HTR-8/SVneo (cell line): ENCODE measurements at places on chromosomes 2 and 18.

DNA sequence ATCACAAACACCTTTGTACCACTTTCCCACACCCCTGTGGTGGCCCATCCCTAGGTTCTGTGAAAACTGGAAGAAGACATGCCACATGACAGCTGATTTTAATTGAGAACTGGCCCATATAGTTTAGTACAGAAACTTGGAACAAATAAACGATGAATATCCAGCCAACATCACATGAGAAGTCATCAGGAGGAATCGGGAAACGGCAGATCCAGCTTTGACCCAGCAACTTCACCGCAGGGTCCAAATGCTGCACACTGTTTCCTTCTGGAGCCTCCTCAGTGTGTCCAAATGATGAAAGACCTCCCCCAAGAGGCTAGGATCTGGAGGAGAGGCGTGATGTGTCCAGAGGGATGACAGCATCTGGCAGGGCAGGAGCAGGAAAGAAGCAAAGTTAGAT, 75.5 kb downstream of the COPS8 start:
- no peak for DNase-seq

DNA sequence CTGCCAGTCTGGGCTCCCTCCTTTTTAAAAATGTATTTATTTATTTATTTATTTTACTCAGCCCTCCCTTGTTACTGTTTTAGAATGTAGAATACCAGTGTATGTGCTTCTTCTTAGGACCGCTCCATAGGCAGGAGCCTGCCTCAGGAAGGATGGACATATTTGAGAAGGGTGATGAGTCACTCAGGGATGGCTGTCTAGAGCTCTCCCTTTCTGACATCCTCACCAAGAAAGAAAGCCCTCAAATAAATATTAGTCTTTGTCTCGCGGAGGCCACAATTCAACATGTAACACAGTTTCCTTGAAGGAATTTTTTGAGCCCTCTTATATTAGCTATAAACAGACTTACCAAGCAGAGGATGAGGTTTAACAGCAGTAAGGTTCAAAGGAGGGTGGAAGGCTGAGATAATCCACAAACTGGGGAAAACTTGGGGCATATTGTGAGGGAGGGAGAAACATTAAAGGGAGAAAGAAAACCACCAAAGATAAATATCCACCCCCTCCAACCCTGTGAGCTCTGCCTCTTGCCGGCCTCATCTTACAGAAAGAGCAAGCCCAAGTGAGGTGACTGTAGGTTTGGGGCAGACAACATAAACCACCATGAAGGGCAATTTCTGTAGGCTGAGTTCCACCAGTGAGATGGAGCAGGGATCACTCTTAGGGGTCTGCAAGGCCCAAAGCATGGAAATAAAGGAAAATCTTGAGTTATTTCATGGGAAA, 163.4 kb downstream of the LRRTM1 start:
- no peak for DNase-seq

DNA sequence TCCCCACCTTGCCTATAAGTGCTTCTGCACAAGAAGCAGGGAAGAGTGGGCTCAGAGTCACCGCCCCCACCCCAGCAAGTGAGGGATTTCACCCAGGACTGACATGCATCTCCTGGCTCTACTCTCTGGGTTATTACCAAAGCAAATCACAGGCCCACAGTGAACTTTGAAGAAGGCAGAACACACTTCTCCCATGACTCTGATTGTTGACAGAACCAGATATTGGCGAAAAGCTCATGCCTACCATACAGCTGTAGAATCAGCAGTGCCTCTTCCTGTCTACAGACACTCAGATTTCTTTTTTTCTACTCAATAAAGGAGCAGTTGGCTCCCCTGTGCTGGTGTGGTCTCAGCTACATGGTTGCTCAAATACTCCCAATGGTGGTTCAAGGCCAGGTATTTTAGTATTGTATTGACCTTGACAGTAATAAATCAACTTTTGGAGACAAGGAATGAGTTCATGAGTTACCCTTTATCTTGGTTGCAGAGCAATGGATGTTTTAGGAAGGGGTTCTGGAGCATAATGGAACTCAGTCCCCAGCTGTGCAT, 512.9 kb upstream of the ID2 start:
- DNase-seq, result no peak

GRCh38 chr2:195333869-195334268, 323.2 kb upstream of the SLC39A10 start:
- no peak for DNase-seq

GRCh38 chr18:59002974-59003594, 136.6 kb upstream of the SEC11C start:
- no peak for DNase-seq

DNA sequence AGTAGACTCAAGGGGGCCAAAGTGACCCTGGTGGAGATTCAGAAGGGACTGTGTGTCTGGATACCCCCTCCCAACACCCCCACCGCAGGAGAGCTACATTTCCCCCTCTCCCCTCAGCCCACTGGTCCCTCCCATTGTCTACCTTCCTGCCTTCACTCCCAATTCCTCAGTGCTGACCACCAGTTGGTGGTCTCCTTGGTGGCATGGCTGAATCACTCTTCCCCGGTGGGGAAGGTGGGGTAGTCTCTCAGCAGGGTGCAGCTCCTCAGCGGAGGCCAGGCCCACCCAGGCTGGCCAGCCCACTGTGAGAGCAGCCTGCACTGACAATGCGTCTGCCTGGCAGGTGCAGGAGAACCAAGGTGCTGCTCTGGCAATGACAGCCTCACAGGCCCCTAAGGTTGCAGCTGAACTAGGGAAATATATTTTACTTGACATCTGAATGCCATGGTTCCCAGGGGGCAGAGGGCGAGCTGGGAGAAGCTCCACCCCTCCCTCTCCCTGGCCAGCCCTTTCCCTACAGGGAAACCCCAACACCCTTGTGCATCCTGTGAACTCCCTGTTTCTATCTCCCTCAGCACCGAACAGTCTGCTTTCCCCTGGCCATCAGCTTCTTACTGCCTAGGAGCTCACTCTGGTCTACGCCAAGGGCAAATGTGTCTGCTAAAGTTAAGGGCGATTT, 62.6 kb upstream of the PAX8 start:
- no peak for DNase-seq

- DNase-seq, result peak; percentile 20
Measured at GRCh38 chr2:48356701-48357325, 173.1 kb upstream of the STON1 start.

GRCh38 chr2:4862031-4862430, 830.2 kb upstream of the SOX11 start:
- DNase-seq, result no peak

DNA sequence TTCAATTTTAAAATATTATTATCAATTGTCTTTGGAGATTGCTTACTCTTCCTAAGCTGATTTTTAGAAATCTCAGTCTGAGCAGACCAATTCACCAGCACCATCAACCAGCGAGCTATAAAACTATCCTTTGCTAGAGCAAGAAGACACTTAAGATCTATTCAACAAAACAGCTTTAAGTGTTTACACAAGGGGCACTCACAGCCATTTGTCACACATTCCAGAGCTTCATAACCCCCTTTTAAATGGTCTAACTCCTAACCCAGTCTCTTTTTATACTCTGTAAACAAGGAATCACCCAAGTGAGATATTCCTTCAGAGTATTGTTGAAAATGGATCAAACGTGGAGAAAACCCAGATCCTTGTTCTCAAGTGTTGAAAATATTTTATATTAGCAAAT, 1294.1 kb upstream of the CHAC2 start:
- no peak for DNase-seq

- DNase-seq, result no peak
Measured at GRCh38 chr2:137900421-137901141, 63.7 kb upstream of the HNMT start.

DNA sequence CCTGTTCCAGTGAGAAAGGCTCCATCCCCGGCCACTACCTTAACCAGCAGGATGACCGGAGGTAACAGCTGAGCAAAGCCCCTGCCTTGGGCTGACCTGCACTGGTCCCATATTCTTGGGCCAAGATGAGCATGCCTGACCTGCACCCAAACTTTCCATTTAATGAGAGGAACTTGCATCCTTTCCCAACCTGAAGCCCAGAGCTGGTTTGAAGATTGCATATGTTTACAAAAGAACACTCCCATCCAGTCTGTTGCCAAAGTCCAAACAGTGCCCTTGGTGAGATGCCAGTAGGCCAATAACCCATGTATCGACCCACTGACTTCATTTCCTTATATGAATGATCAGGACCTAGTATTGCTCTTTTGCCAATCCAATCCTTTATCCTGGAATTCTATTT, 5.5 kb upstream of the NPAS2 start:
- no peak for DNase-seq

DNA sequence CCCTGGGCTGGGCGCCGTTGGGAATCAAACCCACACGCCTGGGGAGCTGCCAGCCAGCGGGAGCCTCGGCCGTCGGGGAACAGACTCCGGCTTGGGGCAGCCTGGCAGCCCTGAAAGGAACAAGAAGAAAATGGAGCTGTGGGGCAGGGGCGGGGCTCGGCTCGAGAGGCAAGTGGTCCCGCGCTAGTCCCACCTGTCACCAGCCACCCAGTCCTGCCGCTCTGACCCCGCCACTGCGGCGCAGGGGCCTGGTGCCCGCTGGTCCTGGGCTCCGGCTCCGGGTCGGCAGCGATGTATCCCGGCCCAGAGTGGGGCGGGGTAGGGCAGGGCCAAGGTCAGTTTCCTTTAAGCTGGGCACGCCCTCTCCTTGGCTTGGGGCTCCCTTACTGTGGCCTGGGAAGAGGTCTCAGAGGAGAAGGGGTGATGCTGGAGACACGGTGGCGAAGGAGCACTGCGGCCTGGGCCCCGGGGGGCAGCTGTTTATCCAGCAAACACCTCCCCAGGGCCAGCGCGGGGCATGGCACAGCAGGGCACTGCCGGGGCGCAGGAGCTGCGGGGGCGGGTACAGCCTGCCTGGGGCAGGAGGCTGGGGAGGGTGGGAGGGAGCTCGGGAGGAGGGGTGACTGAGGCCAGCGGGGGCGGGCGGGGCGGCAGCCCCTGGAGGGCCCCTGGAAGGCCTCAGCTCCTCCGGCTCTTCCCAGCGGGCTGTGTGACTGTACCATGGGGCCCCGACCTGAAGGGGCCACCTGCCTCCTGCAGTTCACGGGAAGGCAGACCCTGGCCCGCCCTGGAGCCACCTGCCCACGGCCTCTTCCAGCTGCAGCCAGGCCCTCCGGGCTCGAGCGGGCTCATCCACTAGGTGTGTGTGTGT, 15.6 kb downstream of the ODC1 start:
- no peak for DNase-seq

GRCh38 chr2:73033142-73033765, 38.3 kb downstream of the SFXN5 start:
- no peak for DNase-seq

- no peak for DNase-seq
Measured at GRCh38 chr18:60322591-60322990, 50.0 kb downstream of the MC4R start.

DNA sequence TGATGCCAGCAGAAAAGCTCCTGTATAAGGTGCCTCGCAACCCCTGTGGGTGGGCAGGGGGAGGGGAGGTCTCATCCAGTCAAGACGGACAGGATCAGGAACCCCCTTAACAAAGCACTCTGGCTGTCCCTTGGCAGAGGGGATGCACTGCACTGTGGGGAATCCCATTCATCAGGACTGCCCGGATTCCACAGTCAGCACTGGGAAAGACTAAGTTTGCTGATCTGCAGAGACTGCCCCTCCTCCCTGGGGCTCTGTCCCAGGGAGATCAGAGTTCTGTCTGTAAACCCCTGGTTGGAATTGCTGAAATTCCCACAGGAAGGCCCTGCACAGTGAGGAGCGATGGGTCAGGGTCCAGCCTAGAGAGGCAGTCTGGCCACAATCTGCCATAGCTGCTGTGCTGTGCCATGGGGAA, 149.5 kb upstream of the RBBP8 start:
- no peak for DNase-seq

- no peak for DNase-seq
Measured at GRCh38 chr2:70888923-70889715, 46.6 kb upstream of the ATP6V1B1 start.

GRCh38 chr2:60070196-60070595, 483.3 kb downstream of the BCL11A start:
- DNase-seq, result no peak

GRCh38 chr18:24731981-24732380, 271.5 kb downstream of the HRH4 start:
- DNase-seq, result no peak

DNA sequence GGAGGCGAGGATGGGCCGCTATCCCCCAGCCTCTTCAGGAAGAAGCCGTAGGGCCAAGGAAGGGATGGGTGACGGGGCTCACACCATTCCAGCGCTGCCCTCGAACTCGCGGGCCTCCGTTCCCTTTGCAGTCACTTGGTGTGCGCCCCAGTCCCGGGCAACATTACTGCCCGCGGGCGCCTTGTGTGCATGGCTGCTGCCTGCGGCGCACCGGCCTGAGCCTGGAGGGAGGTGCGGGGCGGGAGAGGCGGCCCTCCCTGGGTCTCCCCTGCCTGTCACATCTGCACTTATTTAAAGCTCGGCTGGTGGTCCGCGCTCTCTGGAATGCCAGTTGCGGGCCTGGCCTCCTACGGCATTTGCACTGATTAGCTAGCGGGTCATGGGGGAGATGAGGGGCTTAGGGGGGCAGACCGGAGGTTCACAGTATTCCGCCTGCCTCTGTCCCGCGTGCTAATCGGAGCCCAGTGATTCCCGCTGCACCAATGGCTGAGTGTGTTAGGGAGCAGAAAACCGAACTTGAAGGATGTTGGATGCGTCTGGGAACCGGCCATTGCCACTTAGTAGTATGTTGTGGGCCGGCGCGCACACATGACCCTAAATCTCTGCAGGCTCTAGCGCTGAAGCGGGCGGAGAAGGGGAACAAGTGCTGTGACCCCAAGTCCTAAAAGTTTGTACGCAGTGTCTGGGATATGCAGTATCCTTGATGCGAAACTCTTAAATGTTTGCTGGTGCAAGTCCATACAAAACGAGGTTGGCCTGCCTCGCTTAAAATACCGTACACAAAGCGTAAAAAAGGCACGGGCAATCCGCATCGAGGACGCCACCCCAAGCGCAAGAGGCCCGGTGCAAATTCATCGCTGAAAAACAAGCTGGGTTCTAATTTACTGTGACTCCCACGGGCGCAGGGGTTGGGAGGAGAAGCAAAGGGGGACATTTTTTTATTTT, 161.2 kb upstream of the SIX2 start:
- no peak for DNase-seq

DNA sequence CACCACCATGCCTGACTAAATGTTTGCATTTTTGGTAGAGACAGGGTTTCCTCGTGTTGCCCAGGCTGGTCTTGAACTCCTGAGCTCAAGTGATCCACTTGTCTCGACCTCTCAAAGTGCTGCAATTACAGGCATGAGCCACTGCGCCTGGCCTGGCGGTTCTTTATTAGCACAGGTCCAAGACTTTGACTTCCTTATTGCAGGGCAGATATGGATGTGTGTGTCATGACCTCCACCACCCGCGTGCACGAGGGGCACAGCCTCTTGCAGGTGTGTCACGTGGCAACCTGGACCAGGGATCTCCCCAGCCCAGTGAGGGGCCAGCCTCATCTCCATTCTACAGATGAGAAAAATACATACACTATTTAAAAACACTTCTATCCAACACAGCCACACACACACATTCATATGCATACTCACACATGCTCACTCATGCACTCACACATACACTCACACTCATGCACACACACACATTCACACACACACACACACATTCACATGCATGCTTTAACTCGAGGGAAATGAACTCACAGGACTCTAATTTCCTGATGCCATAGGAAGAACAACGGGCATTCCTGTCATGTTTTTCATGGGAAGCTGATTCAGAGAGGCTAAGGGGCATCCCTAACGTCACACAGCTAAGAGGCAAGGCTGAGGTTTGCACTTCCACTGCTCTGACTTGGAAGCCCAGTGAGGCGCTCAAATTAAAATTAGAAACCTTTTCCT, 38.8 kb downstream of the RRM2 start:
- no peak for DNase-seq
